ENCODE measurements at places on chromosomes 6 and 20.

DNA sequence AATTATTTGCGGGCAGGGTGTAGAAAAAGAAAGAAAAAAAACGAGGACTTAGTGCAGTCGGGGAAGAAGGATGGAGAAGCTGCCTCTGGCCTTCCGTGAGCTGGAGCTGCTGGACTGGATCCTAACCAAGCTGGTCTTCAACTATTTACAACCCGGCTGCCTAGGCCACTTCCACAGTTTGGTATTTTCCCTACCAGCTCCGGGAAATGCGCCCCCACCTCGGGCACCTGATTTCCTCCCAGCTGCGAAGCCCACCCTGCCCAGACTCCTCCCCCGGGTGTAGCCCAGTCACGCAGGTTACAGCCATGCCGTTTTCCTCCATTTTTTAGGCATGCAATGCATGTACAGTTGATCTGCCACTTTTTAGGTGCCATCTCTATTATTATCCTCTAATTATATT, 21.2 kb downstream of the THEMIS start:
- no peak for DNase-seq

DNA sequence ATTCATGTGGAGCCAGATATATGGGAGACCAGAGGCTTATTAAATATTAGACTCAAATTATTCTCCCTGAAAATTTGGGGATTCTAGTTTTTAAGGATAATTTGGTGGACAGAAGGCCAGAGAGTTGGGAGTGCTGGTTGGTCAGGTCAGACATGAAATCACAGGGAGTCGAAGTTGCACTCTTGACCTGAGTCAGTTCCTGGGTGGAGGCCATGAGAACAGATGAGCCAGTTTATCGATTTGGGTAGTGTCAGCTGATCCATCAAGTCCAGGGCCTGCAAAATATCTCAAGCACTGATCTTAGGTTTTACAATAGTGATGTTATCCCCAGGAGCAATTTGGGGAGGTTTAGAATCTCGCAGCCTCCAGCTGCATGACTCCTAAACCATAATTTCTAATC, 563.5 kb upstream of the NRSN1 start:
- no peak for DNase-seq

GRCh38 chr6:70857387-70858077, 99.3 kb downstream of the B3GAT2 start:
- DNase-seq: no peak

- DNase-seq: no peak
Measured at GRCh38 chr6:3841066-3841454, 8.1 kb upstream of the FAM50B start.

DNA sequence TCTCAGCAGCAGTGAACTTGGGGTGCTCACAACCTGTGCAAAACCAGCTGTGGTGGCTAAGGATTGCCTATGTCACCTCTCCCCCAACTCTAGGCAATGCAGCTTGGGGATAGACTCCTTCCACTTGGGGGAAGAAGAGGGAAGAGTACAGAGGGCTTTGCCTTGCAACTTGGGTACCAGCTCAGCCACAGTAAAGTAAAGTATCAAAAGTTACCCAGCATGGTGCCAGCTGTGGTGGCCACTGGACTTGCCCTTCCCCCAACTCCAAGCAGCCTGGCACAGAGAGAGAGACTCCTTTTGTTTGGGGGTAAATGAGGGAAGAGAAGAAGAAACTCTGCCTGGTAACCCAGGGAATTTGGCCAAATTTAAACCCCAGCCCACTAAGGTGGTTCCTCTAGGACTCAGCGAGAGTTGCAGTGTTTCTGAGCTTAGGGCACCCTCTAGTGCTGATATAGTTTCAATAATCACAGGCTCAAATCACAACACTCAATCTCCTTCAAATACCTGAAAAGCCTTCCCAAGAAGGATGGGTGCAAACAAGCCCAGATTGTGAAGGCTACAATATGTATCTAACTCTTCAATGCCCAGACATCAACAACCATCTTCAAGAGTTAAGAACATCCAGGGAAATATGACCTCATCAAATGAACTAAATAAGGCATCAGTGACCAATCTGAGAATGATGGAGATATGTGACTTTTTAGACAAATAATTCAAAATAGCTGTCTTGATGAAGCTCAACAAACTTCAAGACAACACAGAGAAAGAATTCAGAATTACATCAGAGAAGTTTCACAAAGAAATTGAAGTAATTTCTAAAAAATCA, 7.6 kb upstream of the DEFB129 start:
- peak; percentile 15 for DNase-seq

DNA sequence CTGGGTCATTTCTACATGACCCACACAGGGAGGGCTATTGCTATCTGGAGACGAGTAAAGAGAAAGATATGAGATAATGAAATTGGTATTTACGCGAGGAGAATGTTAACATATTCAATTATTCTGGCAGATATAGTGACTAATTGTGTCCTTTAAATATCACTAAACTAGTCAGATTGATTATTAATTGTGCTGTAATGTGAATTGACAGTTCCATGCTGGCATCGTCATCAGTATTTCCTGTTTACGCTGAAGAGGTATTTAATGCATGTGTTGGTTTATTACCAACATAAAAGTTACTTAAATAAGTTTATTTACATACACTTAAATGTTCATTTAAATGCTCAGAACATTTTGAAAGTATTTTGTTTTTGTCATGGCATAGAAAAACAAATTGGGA, 35.7 kb upstream of the OGFRL1 start:
- no peak for DNase-seq

GRCh38 chr20:8428988-8429387, 296.9 kb downstream of the PLCB1 start:
- no peak for DNase-seq

GRCh38 chr6:122652431-122652830, 42.2 kb downstream of the PKIB start:
- DNase-seq: no peak

DNA sequence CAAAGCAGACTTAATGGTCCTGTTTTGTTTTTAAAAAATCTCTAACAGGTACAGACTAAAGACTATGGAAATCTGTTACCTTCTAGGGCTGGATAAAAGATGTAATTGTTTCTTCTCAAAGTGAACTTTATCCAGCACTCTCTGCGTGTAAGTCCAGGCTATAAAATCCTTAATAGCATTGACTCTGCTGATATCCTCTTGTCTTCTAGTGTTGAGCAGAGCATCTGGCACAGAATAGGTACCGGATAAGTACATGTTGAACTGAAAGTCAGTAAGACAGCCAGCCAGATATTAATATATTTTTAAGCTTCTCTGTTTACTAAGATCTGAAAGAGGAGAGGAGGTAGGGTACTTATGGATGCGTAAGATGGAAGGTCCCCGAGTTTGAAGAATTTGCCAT, 262.3 kb downstream of the TBC1D7 start:
- no peak for DNase-seq

DNA sequence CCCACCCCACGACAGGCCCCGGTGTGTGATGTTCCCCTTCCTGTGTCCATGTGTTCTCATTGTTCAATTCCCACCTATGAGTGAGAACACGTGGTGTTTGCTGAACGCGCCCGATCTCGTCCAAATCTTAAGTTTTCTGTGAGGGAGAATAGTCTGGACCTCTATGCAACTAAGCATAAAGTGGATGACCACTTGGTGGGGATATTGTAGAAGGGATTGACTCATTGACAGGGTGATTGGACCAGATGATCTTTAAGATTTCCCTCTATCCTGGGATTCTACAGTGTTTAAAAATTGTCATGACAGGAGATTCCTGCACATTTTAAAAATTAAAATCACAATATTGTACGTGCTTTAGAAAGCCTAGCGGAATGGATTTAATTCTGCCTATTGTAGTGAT, 141.3 kb downstream of the TRMT11 start:
- DNase-seq: peak; percentile 8

DNA sequence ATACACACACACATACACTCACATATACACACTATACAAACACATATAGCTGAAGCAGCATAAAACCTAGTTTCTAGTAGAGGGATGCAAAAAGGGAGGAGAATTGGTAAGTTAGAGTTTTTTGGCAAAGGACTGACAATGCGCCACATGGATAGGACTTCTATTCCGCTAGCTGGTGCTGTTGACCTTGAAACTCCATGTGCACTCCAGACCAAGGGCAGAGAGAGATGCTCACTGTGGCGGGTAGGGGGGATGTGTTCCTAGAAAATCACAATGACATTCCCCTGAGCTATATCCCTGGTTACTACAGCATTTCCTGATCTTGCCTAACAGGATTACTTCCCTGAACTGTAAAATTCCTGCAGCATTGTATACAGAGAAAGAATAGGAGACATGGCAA, 19.2 kb downstream of the MICA start:
- no peak for DNase-seq

DNA sequence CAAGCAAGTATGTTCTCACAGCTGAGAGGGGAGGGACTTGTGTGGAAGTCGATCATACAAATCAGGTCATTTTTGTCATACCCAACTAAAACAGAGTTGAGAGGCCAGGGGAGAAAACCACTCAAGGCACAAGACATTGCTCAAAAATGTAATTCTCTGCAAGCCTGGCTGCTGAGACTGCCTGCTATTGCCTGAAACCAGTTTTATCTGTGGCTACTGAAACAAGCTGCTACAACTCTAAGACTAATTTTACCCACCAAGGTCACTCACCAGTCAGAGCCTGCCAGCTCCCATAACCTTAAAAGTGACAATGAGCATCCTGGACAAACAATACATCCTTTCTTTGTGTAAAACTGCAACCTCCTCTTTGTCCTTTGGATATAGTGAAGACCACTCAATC, 54.1 kb upstream of the CST7 start:
- DNase-seq: no peak

GRCh38 chr6:73152966-73153757, 72.1 kb downstream of the KHDC1L start:
- no peak for DNase-seq

GRCh38 chr20:20452254-20452676, 84.4 kb downstream of the INSM1 start:
- DNase-seq: peak; percentile 38

- DNase-seq: peak; percentile 66
Measured at GRCh38 chr6:28489366-28490204, 26.0 kb downstream of the GPX6 start.

DNA sequence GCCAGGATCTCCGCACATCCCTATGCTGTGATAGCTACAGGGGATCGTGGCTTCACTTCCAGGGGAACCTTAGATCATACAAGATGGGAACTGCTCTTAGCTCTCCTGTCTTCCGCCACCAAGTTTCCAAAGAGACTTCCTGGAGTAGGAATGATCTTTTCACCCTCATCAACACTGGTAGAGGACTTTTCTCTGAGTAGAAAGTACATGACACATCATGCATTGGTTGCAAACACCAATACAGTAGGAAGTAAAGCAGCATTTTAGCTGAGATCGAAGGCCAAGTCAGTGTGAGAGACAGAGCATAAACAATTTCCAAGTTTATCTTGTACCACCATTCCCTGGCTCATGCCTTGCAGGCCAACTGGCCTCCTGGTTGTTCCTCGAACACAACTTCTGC, 113.1 kb upstream of the NEDD9 start:
- no peak for DNase-seq

DNA sequence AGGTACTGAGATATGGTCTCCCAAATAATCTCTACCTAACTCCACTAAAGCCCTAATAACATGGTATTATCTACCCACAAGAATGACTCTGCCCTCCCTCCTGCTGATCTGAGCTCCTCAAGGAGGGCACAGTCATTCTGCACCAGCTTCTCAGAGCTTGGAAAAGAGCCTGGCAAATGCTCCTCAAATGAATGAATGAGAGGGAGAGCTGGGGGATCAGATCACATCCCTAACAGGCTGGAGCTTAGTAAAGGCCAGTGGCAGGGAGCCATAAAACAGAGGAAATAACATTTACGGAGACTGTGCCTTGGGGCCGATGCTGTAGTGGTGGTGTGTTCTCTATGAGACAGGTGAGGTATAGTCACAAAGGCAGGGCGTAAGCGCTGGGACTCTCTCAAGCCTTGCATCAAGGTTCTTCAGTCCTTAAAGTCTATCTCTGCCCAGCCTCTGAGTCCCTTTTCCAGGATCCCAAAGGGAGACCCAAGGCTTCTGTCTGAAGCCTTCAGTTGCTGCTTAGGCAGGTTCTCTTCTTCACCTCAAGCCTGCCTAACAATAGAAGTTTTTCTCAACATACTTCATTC, 7.2 kb upstream of the NNAT start:
- no peak for DNase-seq

DNA sequence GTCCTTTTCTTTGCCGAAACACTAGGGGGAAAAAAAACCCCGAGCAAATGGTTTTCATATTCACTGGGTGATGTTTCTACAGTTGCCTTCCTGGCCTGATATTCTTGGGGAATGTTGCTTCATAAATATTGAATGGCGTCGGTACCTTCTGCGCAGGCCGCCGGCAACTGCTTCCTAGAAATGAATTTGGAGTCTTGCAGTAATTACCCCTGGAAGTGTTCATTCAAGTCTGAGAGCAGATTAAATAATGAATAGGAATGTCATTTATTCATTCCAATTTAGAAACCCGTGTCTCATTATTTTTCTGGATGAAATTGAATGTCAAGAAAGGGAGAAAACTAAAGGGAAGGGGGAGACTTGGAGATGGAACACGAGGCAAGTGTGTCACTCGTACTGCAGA, 179.4 kb upstream of the KCNG1 start:
- DNase-seq: no peak

GRCh38 chr6:130381459-130382380, 15.9 kb downstream of the TMEM200A start:
- no peak for DNase-seq

- no peak for DNase-seq
Measured at GRCh38 chr6:119603501-119603900, 253.9 kb upstream of the MAN1A1 start.

DNA sequence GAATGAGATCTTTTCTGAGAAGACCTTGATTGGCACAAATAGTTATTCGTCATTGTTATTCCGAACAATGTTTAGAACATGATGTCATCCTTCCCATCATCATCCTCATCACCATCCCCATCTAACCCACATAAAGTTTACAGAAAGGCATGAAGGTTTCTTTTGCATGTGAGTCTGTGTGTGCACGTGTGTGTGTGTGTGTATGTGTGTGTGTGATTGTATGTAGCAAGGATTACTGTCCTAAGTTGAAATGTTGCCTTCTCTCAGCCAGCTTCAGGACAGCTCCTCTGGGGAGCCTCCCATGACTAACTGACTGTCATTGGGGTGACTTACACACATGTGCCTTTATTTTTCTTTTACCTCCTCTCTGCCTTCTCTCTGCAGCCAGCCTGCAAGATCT, 113.5 kb downstream of the SLC22A3 start:
- DNase-seq: peak; percentile 69

GRCh38 chr6:73665686-73666319, 12.0 kb upstream of the SLC17A5 start:
- DNase-seq: peak; percentile 74

GRCh38 chr6:156420172-156420993, 356.8 kb upstream of the ARID1B start:
- DNase-seq: peak; percentile 28

- peak; percentile 88 for DNase-seq
Measured at GRCh38 chr6:109513571-109514071, 30.6 kb upstream of the ZBTB24 start.

- DNase-seq: no peak
Measured at GRCh38 chr6:127951172-127951917, 50.5 kb upstream of the THEMIS start.

Measured in HT1080 (cell line).